H1 (cell line): ENCODE measurements at places on chromosomes 7 and 10. TPM values are rescaled to one million over a fixed set of nuclear protein-coding genes. Genes with fewer than 3 reads are reported as not detected.

The COX19 gene
- total RNA-seq: 7.9 and 9.0 TPM in 2 replicates

GRCh38 chr7:47786557-47787248 lies 161.6 kb downstream of the PKD1L1 start:
- DNase-seq: peak; percentile 49

- DNase-seq: no peak
Measured at GRCh38 chr7:70113536-70113935, 515.3 kb downstream of the AUTS2 start.

DNA sequence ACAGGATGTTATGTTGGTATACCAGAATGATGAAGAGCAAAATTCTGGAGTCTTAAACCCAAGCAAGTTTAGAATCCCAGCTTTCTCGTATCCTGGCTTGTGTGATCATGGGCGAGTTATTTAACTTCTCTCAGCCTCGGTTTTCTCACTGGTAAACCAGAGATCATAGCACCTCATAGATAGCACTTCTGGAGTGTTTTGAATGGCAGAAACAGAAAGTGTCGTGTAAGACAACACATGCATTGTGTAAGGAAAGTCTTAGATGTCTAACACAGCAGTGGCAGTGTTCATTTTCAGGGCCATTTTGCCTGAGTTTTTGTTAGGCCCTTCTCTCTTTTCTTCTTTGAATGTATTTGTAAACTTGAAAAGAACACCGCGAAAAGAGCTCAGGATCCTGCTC lies 465.1 kb downstream of the AUTS2 start:
- DNase-seq: no peak

- no peak for DNase-seq
Measured at GRCh38 chr10:3241274-3241921, 68.8 kb upstream of the PITRM1 start.

- DNase-seq: no peak
Measured at GRCh38 chr7:24216576-24217125, 67.3 kb upstream of the NPY start.

DNA sequence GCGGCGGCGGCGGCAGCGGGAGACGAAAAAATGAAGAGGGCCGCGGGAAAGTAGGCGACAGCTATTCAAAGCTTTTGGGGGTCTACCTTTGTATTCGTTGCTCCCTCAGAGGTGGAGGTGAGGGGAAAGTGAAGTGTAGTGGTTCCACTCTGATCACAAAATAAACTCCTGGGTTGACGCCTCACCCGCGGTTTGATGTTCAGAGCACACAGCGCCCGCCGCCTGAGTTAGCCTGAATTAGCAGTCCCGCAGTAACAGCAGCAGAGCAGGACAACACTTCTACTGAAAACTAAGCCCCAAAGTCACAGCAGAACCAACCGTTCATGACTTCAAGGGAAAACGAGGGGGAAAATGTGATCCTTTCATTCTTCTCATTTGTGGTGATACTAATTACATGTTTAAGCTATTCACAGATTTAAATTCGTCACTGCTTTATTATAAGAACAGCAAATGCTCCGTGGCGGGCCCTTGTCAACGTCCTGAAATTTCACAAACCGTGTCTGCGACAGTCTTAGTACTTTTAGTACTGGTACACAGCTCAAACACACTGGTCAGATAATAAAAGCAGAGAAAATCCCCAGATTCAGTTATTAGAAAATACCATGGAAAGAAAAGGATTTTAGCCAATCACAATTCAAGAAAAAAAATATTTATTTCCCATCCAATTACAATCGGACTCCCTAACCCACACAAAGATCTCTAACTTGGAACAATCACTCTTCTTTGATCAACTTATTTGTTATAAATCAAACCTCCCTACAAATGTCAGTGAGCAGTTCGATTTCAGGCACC lies 563 bp upstream of the JMJD1C start:
- no peak for DNase-seq

DNA sequence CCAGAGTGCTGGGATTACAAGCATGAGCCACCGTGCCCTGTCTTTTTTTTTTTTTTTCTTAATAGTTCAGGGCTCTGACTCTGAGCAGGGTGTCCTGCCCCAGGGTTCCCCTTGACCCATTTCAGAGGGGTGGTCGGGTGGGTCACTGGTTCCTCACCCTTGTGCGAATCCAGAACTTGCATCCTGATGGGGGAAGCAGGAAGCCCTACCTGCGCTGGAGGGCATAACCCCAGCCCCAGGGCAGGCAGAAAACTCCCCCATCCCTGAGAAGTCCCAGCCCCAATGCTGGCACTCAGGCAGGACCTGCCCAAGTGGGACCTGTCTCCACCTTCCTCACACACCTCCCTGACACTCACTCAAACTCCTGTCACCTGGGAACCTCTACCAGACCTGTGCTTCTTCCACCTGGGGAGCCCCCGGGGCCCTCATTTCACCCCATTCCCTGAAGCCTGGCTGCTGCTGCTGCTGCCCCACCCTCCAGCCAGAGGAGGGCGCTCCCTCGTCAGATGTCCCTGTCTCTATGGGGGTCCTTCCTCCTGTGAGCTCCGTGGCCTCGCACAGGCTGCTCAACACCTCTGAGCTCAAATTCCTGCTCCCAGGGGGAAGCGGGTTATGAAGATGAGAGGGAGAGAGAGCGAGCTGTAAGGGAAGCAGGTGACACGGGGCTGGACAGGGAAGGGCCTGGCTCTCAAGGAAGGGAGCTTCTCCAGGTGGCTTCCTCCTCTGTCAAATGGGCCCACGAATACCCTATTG lies 15.1 kb upstream of the ZNF273 start:
- DNase-seq: peak; percentile 87

- DNase-seq: no peak
Measured at GRCh38 chr10:49056356-49056755, 59.0 kb downstream of the VSTM4 start.

DNA sequence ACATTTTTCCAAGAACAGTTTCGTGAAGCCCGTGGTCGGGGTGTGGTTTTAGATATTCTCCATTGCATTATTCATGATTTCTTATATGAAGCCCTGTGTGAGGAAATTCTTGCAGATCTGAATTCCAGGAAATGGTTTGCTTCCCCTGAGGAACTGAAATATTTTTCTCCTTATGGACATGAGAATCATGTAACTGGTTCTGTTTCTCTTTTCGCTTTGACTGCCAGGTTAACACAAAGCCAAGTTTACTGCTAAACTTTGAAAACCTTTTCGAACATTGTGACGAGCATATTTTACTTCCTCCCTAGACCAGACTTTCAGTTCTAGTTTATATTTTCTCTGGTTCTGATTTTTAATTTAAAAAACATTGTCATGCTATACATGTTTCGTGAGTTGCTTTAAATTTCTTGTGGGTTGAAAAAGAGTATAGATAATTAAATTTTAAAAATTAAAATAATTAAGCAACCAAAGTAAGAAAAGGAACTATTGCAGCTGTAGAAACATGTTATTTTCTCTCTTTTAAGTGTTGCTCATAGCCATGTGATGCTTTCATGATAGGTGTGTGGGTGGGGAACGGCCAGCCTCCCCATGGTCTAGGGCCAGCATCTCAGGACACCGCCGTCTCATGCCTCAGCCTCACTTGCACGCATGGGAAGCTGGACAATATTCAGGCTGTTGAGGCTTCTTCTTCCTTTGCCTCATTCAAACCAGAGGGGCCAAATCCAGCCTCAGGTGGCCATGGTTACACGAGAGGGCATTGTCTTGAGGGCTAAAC lies 97.1 kb downstream of the CREB5 start:
- DNase-seq: no peak

- DNase-seq: no peak
Measured at GRCh38 chr7:70580161-70580560, 551.8 kb upstream of the GALNT17 start.

DNA sequence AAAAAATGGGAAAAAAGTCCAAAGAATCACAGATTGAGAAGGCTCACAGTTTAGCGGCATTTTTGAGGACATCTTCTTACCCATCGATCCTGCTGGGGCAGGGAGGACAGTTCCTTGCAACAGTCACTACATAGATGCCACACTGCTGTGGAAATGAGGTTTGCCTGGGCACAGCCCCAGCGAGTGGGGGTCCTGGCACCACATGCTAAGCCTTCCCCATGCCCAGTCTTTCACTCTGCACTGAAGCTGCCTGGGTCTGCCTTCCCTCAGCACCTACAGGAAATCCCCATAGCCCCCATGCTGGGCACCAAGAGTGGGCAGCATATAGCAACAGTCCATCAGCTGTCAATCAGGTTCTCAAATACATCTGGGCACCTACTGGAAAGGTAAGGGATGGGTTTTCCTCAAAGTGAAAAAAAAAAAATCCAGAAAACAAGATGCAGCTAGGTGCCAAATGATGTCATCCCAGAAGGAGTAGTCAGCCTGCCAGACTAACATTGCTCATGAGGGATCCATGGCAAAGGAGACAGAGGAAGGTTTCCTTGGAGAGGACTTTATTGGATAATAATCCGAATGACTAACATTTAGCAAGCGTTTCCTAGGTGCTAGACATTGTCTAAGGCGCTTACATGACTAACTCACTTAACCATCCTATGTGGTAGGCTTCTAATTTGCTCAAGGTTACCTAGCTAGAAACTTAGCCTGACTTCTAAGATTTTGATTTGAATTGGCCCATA lies 125.7 kb upstream of the CXCL12 start:
- DNase-seq: no peak

DNA sequence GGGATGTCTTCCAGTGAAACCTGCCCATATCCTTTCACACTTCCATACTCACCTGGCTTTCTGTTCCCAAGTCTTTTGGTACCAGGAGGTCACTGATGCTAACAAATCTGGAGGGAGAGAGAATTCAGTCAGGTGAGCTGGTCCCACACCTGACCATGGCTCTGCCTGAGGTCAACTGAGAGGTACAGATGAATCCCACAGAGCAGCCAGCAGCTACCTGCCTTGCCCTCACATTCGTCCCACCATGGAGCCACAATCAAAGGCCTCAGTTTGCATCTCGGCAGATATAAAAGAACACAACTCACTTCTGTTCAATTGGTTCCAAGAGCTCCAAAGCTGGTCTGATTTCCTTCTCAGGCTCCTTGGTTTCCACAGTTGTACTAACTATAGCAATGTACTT lies 47.0 kb downstream of the GDI2 start:
- no peak for DNase-seq
